Mononuclear cell (primary cell): ENCODE measurements at places on chromosomes 1 and 21. TPM values are rescaled to one million over a fixed set of nuclear protein-coding genes. Genes with fewer than 3 reads are reported as not detected.

The MARK1 gene
- total RNA-seq, result under 0.01 TPM

The CDC42BPA gene
- total RNA-seq, result 2.3 TPM

The MXRA8 gene
- 1.6 TPM for total RNA-seq

The EPHA2 gene
- 0.63 TPM for total RNA-seq

The UBE2U gene
- total RNA-seq, result not detected
